Activated CD4-positive, alpha-beta T cell treated with anti-CD3 and anti-CD28 coated beads for 1 hour (primary cell): ENCODE measurements at places on chromosomes 2 and 18.

DNA sequence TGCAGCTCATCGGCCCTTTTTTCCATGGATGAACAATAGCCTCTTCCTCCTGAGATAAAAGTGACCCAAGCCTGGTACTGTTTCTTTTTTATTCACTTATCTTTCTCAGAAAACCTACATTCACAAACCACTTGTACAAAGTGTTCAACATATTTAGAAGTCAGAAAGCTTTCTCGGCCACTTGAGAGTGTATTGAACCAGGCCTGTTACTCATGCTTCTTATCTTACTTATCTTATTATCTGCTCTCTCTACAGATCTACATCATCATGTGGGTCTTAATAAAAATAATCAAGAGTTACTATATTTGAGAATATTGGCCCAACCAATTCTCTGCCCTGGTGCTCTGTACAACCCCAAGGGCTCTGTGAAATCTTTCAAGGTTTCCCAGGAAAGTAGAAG, 242.1 kb downstream of the MREG start:
- DNase-seq = no peak

DNA sequence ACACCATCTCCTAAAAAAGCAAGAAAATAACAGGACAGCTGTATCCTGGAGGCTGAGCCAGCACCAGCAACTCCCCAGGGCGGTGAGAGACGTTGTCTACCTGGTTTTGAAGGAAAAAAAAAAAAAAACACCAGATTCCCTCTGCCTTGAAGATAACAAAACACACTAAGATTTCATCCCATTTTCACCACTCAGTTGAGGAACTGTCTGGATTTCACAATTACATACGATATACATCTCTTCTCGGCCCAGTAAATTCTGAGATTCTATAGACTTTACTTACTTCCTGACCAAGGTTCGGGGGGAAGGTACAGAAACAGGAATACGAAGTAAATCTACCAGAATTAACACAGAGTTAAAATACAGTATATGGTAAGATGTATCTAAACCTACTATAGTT, 8.5 kb downstream of the ZNF516 start:
- no peak for DNase-seq

- no peak for DNase-seq
Observed at GRCh38 chr2:33712674-33713073, 113.6 kb upstream of the FAM98A start.

DNA sequence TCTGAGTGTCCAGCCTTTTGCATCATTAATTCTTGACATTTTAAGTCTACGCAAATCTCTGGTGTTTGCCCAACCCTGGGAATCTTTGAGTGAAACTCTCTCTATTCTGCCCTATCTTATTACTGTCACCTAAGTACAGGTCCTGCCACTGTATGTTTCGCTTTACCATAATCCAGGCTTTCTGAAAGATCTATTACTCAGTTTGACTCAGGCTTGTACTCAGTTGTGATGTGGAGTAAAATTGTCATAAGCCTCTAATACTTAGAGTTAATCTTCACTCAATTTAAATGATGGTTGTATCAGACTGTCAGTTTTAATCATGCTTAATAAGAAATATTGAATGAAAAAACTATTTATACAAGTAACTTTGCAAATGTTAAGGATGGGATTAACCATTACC, 30.3 kb upstream of the RAPGEF4 start:
- DNase-seq = no peak

DNA sequence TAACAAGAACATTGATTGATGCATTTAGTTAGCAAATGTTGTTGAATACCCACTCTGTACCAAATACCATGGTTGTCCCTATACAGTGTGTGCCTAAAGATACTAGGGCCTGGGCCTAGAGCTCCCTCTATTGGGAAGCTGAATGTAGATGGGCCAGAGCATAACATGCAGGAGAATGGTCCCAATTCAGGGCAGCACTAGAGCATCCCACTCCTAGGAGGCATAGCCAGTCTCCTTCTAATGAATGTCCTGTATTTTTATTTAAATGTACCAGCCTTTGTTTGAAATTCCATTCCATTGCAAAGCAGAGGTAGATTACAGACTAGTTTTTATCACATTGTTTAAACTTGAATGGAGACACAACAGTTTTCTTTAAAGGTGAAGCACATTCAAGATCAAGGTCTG, 90.6 kb downstream of the FEZ2 start:
- no peak for DNase-seq

GRCh38 chr2:178512484-178512883, 32.2 kb downstream of the PLEKHA3 start:
- no peak for DNase-seq

GRCh38 chr2:28927878-28928277, 33.4 kb downstream of the WDR43 start:
- DNase-seq = no peak

GRCh38 chr2:239150125-239151011, 250.5 kb downstream of the HDAC4 start:
- DNase-seq = no peak

- no peak for DNase-seq
Observed at GRCh38 chr2:160114020-160114419, 51.6 kb upstream of the PLA2R1 start.

DNA sequence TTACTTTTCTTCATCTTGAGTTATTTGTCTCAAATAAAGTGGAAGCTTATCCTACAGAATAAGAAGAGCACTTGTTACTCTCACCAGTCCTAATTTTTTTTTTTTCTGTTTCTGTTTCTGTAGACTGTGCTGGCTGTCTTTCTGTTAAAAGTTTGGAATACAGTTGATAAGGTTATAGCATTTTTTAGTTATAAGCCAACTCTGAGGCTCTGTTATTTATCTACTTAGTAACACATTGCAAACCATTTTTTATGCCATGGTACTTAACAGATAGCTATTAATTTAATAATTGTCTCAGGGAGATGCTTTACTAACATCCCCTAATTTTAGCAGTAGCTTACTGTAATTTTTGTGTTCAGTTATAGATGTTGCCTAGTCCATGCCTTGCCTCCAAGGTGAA, 37.9 kb downstream of the CREB1 start:
- no peak for DNase-seq

- DNase-seq = no peak
Observed at GRCh38 chr2:179765666-179766065, 95.7 kb downstream of the ZNF385B start.

DNA sequence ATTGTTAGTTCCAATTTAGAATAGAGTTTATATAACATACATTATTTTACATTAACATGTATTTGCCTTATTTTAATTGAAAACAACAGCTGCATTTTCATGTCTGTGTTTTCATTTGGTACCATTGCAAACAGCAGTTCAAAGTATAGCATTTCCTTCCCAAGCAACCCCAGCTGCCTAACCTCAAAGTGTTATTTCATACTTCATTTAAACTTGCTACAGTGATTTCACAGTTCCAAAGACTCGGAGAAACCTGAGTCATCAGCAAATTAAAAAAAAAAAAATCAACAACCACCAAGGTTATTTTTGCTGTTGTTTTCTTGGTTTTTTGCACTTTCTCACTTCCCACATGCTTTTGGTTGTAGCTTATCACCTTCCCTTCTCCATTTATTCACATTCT, 236.5 kb upstream of the SPHKAP start:
- no peak for DNase-seq

DNA sequence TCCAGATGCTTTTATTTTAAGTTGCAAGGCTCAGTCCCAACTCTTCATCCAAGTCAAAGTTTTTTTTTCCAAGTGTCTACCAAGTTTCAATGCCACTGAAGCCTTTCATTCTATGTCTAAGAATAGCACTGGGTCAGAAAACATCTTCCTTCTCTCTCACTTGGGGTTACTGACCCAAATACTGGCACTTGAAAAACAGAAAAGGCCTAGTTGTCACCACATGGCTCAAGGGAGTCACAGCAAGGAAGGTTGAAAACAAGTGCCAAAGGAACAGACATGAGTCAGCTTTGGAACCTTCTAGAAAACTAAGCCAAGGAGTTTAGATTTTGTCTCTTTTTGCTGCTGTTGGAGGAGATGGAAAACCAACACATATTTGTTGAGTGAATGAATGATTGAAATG, 146.5 kb downstream of the COPS8 start:
- no peak for DNase-seq
